ENCODE measurements at places on chromosomes 12 and 14.

DNA sequence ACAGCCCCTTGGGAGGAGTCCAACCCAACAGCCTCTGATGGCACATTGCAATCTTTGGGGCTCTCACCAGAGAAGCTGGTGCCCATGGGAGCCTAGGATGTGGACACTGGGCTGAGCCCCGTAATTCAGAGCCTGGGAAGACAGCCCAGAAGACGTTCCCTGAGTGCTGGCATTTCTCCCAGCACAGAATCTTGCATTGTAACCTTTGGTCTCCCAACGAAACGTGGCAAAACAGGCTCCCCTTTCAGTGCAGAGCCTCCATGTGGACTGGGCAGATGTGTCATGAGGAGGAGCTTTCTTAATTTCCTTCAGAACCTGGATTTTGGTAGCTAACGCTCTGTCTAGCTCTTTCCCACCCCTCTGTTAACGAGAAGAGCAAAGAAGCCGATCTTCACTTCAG is 26.3 kb downstream of the BATF start:
- peak; percentile 3 for DNase-seq

DNA sequence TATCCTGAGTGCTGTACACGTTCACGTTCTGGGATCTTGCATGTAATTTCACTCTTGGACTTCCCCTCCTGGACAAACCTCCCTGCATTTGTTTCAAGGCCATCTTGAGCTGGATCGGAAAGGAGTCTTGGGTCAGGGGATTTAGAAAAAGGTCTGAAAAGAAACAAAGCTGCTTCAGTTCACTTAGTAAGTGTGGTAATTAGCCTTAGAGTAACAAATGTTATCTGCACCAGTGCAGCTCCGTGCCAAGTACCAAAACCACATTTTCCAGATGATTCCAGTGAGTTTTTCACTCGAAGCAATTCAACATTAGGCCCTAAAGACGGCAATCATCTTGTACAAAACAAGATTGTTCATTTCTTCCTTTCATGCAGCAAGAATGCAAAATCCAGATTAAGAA is 39.4 kb upstream of the ATXN2 start:
- DNase-seq: no peak

DNA sequence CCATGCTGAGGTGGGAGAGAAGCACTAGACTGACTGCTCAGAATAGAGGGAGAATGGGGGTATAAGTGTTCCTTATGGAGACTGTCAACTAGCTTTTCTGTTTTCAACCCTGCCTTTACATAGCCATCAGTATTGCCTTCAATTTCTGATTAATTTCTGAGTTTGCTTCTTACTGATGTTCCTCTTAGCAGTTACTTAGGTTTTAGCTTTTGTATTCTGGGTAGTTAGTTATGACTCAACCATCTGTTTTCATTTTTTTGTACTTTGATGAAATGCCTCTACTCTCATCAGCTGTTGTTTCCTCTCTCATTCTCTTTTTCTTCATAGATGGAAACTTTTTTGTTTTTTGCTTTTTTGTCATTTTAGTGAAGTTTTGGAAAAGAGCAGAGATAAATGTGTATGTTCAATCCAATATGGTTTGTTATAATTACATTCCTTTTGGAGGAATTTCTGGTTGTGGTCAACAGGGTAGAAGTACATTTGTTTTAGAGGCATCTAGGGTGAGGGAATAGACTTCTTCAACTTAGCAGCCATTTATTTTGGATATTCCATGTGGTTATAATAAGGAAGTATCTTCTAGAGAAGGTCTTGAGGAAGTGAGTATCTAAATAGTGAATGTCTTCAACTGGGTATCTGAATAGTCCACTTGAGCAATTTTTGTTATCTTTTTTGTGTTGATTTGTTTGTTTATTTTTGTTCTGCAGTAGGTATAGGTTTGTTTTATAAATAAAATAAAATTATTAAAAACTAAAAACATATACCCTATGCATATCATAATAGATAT is 29.6 kb downstream of the PMCH start:
- peak; percentile 23 for DNase-seq

GRCh38 chr12:83634726-83635267 is 948.1 kb downstream of the TMTC2 start:
- DNase-seq: peak; percentile 9

- DNase-seq: no peak
Measured at GRCh38 chr14:51912112-51912786, 51.8 kb downstream of the GNG2 start.

DNA sequence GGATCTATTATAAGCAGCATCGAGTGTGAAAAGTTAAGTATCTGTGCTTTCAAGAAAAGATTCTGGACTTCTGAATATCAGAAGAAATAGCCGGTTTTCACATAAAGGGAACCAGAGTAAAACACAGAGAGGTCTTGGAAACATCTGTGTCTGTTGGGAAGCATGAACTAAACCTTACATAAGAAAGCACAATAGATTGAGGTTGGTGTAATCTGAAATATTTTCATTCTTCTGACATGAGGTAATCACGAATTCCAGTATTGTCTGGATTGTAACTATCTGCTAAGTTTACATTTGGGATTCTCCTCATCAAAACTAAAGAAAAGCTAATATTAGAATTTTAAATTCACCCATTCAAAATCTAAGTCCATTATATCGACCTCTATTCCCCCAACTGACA is 161.3 kb downstream of the CPNE8 start:
- DNase-seq: peak; percentile 46

DNA sequence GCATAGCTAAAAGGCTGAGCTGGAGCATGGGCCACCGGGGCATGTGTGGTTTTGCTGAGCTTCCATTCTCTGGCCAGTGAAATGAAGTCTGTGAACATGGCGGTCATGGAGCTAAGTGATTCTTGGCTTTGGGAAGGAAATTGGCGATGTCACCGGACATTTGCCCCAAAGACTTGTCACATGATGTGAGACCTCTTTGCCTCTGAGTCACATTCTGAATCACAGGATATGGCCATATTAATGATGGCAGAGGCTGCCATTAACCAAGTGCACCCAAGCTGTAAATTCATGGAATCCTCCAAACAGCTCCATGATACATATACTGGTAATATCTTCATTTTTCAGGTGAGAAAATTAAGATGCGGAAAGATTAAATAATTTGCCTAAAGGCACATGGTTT is 27.4 kb upstream of the BATF start:
- DNase-seq: no peak

DNA sequence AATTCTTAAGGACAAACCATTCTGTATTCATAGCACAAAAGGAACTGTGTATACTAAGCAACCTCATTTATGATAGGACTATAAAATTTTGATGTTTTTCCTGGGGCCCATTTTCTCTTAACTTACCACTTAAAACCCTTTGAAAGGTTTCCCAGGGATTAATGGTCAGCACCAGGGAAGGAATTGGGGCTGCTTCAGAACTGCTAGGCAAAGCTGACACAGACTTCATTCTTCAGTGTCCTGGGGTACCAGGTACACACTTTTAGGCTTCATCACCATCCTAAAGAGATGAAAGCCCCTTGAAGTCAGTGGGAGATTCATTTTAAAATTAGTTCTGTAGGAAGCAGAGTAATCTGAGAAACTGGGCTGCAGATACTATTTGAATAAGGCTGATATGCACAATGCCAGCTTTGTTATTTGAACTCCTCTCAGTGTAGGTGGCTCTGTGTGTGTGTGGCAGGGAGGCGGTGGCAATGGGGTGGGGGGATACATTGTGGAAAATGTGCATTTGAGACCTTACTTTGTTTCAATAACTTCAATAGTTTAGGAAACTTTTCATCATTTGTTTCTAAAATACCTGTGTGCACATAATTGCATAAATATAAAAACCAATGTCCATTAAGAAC is 329.3 kb upstream of the DCN start:
- DNase-seq: no peak

GRCh38 chr14:85607651-85608081 is 77.7 kb downstream of the FLRT2 start:
- peak; percentile 77 for DNase-seq

GRCh38 chr12:117388951-117389446 is 27.6 kb upstream of the NOS1 start:
- DNase-seq: no peak

DNA sequence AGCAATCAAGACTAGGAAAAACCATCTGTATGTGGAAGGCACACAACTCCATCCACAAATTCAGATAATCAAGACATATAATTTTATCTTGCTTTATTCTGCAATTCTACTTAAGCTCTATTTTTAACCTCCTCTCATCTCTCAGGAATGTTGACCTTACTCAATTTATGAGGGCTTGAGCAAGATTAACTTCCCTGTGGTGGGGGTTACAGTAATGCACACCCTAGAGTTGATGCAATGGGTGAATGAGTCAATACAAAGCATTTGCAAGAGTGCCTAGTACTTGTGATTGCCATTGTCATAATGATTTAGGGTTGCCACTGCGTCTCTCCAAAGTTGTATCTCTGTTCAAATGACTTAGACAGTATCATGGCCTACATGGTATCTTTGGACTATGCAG is 1598.4 kb upstream of the TMEM132C start:
- DNase-seq: peak; percentile 88

DNA sequence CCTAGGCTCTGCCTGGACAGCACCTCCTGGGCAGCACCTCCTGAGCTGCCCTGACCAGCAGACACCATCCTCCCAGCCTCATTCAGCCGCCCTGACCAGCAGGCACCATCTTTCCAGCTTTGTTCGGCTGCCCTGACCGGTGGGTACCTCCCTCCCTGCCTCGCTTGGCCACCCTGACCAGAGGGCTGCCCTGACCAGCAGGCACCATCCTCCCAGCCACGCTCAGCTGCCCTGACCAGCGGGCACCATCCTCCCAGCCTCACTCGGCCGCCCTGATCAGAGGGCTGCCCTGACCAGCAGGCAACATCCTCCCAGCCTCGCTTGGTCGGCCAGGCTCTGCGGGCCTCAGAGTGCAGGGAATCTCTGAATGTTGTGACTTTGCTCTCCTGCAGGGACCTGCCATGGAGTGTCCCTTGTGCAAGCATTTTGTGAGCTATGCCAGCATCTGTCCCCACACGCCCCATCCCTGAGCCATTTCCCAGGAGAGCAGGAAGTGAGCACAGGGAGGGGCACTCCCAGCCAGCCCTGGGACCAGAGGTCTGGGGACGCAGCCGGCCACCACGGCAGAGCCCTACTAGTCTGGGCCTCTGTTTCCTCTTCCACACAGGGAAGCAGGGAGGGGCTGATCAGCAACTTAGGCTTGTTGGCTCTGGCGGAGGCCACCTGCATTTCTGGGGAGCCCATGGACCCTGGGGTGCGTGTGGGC is 265.5 kb downstream of the SEC23A start:
- DNase-seq: no peak

DNA sequence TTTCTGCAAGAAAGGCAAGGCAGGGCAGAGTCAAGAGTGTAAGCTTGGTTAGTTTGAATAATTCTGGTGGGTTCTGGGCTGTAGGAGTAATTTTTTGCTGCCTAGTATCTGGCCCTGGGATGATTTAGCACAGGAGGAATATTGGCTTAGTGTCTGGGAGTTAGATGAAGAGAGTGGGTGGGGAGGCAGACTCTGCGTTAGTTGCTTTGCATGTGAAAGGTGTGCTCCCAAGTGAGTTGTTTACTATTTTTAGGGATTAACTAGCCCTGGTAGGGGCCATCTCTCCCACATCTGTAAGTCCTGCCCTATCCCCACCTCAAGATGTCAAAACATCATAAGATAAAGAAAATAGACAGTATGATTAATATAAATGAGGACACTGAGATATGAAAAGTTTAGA is 249.7 kb downstream of the LRIG3 start:
- DNase-seq: no peak

GRCh38 chr12:120851444-120851843 is 52.7 kb downstream of the SPPL3 start:
- no peak for DNase-seq

GRCh38 chr12:89962648-89963047 is 254.0 kb upstream of the ATP2B1 start:
- DNase-seq: no peak

DNA sequence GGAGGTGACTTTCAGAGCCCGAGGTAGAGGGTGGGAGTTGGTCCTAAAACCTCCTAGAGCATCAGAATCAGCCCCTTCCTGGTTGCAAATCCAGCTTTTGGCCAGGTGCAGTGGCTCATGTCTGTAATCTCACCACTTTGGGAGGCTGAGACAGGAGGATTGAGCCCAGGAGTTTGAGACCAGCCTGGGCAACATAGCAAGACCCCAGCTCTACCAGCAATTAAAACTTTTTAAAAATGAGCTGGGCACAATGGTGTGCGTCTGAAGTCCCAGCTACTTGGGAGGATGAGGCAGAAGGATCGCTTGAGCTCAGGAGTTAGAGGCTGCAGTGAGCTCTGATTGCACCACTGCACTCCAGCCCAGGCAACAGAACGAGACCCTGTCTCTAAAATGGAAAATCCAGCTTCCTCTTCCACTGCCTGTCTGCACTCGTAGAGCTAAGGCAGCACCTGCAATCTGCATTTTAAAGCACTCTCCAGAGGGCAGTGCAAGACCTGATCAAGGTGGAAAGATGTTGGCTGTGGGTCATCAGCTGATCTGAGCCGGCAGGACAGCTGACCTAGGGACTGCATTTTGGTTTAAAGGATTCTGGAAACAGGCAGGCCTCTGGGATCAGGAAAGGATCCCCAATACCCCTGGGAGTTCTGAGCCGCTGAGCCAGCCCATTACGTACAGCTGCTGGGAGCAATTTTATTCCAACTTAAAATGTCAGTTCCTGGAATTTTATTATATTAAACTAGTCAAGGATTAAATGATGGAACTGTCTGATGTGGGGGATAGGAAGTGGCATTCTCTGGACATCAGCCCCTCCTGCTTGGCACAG is 1.8 kb upstream of the TESC start:
- DNase-seq: no peak

DNA sequence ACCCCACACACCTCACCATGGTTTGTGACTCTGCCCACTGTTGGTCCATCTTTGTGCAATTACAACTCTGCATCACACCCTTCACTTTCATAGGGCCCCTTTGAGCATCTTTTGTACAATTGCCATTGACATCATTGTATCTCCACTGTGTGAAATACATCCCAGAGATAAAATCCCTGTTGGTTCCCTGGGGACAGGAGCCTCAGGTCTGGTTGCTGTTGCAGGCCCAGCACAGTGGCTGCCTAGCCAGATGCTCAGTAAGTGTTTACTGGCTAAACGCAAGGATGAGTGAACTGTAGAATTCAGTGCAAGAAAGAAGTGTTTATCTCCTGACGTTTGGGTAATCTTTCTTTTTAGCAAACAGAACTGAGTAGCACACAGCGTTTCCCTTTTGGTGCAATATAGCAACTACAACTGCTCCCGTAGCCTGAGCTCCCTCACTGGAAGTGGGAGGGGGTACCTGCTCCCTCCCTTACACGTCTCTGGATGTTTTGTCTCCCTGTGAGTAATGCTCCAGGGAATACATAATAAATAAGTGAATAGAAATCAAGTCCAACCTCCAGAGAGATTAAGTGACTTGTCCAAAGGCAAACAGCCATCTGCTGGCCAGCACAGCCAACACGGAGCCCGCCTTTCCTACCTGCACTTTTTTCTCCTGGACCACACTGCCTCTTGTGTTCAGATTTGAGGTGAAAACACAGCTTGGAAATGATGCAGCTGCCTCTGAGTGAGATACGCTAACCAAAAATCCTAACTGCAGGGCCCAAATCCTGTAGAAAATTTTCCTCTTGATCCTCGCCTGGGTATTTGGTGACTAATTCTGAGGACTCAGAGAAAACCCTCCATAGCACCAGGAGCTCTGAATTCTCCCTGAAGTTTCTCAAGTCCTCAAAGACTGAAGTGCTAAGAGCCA is 27.4 kb downstream of the GALNT16 start:
- DNase-seq: peak; percentile 35

- no peak for DNase-seq
Measured at GRCh38 chr14:61326146-61326545, 4.8 kb downstream of the PRKCH start.
